Peyer's patch (tissue), 4 donors: ENCODE measurements at places on chromosomes 3 and 15. TPM values are rescaled to one million over a fixed set of nuclear protein-coding genes. Genes with fewer than 3 reads are reported as not detected.

- DNase-seq: no peak
Measured at GRCh38 chr3:151093148-151093547, 7.7 kb downstream of the MED12L start.

- DNase-seq: no peak
Measured at GRCh38 chr15:90062462-90062932, 39.8 kb downstream of the IDH2 start.

DNA sequence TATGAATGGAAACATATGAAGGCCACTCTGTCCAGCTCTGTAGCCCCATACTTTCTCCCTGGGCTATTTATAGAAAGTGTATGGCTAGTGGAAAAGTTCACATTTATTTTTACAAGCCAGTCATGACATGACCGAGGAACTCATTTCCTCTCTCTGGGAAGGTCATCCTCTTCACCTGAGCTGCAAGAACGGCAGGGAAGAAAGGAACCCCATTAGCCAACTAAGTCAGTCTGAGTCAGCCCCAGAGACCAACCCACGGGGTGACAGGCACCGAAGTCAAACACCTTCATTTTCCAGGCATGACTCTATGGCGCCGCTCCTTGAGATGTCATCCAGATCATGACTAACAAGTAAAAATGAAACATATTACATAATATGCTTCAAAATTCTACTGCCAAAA, 4.8 kb downstream of the PAQR9 start:
- no peak for DNase-seq

- no peak for DNase-seq
Measured at GRCh38 chr15:42182961-42183360, 25.1 kb downstream of the VPS39 start.

GRCh38 chr3:179000144-179000543, 71.5 kb downstream of the ZMAT3 start:
- no peak for DNase-seq

DNA sequence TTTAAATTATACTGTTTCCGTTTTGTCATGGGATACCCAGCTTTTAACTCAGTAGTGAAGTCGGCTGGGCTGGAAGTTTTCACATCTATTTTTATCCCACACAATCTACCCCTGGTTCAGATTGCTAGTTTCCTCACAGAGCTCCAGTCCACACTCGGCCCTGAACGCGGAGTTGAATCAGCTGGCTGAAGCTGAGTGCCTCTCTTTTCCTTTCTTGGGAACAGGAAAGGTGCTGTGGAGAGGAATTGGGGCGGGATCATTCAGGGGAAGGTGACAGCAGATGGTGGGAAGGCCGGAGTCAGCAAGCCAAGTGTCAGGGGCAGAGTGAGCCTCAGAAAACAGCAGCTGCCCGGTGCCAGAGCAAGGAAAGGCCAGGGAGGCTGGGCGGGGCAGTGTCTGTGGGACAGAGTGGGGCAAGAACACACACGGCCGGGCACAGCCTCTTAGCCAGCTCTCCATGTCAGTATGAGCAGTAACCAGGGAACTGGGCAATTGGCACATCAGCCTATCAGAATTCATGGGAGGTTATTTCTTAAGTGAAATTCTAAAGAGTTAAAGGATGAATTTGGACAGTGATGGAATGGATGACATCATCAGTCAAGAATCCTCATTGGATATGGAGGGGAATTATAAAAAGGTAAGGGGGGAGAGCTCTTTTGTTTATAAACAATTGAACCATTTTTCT, 135.7 kb upstream of the IL12A start:
- DNase-seq: no peak

- no peak for DNase-seq
Measured at GRCh38 chr15:70726753-70727152, 36.6 kb downstream of the UACA start.

DNA sequence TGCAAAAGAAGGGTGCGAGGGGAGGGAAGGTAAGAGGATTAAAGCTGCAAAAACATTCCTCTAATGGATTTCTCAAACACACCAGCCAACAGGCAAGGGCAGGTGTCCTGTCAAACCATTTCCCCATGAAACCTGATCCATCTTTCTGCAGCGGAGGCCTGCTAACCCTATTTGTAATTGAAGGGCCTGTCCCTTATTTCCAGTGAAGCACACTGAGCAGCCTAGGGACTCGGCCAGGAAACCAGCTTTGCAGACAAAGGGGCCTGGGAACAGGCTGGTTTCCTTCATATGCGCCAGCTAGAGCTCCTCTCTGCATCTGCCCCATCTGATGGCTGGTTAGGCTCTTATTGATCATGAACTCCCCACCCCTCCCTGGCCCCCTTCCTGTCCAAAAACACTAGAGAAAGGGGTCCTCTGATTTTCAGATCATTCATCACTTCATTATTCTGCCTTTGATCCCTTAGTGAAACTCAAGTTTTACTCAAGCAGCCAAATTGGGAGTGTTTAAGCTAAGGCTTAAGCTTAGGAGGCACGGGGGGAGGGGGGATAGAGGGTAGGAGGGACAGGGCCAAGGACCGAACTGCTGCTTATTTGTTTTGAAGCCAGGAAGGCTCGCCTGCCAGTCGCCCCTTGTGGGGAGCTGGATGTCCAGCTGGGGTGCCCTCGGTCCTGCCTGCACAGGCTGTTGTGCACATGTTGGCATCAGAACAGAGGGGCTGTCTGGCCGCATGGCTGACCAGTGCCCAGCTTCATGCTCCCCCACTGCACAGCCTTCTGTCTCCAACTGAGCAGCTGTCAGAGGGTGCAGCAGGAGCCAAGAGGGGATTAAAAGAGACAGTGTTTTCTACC, 53.1 kb downstream of the BOC start:
- DNase-seq: no peak

GRCh38 chr15:72060687-72061250, 57.2 kb downstream of the MYO9A start:
- no peak for DNase-seq

TEX55 gene
- total RNA-seq: not detected

SLC2A2 gene
- 2.5 TPM for total RNA-seq

GOLGA8G gene
- total RNA-seq: not detected

CCDC39 gene
- total RNA-seq: not detected

RPL39L gene
- total RNA-seq: 1.5 TPM

ISLR2 gene
- 0.70 TPM for total RNA-seq

TMEM158 gene
- total RNA-seq: 5.0 TPM

ADCY5 gene
- 3.5 TPM for total RNA-seq

FBXO40 gene
- not detected for total RNA-seq

ZNF774 gene
- 9.1 TPM for total RNA-seq
